Fibroblast of skin of scalp (primary cell): ENCODE measurements at places on chromosomes 7 and 10.

DNA sequence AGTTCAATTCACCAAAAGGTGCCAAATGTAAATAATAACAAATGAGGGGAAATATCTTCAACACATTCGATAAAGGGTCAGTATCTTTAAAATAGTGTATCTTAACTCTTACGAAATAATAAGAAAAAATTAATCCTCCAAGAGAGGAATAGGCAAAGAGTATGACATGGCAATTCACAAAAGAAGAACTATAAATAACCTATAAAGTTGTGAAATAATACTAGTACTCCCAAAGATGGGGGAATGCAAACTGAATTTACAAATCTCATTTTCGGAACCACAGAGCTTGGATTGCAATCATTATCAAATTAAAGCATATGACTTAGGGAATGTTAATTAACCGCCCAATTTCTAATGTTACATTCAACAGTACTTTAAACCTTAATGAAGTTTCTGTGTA is 78.2 kb upstream of the TARP start:
- DNase-seq, result no peak

DNA sequence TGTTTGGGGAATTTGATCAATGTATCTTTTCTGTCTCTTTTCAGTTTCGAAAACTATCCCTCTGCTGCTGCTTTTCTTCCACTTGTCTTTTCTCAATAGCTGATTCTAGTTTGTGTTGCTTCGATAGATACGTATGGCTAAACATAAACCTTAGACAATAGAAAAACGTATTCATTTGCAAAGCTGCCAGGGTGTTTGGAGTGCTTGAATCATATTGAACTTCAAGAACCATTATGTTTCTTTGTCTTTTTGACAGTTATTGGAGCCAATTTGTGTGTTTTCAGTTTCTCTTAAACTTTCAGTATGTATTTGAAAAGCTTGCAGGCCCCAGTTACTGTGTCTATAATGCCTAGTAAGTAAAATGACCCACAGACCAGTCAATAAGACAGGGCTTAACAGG is 25.1 kb downstream of the NRF1 start:
- no peak for DNase-seq

- DNase-seq, result no peak
These were observed 188.8 kb downstream of the LSM5 start for GRCh38 chr7:32301427-32301826.

DNA sequence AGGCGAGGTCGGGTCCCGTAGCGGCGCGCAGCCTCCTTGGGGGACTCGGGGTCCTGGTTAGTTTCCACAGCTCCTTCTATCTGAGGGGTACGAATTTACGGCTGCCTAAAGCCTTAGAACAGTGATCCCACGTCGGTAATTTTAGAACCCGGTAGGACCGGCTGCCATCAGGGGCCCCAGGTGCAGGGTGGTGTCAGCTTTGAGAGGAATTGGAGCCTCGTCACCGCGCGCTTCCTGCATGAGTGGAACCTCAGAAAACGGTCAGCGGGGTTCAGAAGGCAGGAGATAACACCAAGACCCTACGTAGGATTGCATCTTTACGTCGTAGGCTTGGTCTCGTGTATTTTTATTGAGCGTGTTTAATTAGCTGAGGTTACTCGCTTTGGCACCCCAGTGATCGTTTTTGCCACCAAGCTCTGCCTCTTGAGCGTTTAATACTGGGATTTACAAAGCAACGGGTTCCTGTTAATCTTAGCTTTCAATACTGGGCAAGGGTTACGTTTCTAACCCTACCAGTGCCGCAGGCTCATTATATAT is 443 bp downstream of the RNF32 start:
- DNase-seq, result no peak

DNA sequence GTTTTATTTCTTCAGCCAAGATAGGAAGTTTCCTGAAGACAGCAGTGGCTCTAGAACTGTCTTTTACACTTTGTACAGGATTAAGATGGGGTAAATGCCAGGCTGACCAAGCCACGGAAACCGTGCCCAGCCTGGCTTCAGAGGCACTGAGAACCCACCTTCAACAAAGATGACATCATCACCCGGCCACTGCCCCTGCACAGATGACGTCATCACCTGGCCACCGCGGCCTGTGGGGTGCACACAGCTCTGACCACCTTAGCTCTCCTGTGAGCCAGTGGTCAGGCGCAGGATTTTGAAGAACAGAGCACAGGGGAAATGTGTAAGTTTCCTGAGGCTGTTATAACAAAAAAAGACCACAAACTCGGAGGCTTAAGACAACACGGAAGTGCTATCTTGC is 486.4 kb upstream of the MKI67 start:
- DNase-seq, result no peak

DNA sequence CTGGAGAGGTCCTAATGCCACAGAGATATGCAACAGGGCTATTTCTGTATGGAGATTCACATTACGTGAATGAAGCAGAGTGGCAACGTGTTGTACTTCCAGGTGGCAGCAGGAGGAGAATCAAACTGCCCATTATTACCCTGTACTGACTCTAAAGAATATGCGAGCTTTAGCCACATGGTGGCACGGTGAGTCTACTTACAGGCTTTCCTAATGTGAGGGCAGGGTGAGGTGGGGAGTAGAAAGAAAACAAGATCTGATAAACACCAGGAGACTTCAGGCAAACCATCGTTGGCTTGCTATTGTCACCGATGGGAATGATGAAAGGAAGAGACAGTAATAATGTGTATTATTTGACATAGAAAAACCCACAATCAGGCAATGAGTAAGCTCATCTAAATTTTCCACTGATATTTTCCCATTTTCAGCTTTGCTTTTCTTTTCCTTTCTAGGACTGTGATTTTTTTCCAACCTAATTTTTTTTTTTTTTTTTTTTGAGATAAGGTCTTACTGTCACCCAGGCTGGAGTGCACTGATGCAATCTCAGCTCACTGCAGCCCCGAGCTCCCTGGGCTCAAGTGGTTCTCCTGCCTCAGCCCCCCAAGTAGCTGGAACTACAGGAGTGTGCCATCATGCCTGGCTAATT is 164.3 kb downstream of the BTAF1 start:
- DNase-seq, result peak; percentile 81

GRCh38 chr7:94253686-94254085 is 141.0 kb upstream of the COL1A2 start:
- DNase-seq, result no peak

DNA sequence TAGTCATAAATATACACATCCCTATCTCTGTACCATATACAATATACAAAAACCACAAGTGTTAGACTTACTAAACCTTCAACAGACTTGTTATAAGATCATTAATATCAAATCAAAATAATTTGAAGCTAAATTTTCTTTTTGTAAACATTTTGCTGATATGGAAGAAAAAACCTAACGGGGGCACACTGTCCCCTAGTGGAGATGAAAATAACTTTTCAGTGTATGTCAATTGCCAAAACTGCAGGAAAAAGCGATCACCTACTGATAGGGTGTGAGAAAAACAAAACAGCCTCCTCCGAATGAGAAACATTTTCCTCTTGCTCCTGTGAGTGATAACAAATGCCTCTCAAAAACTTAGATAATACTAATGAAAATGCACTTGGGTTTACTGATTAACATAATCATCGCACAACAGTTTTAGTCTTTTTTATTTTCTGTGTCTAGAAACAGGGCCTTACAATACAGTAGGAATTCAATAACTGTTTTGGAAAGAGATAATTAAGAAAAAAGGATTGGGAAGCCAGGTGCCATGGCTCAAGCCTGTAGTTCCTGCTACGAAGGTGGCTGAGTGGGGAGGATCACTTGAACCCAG is 322.7 kb downstream of the CRPPA start:
- no peak for DNase-seq

DNA sequence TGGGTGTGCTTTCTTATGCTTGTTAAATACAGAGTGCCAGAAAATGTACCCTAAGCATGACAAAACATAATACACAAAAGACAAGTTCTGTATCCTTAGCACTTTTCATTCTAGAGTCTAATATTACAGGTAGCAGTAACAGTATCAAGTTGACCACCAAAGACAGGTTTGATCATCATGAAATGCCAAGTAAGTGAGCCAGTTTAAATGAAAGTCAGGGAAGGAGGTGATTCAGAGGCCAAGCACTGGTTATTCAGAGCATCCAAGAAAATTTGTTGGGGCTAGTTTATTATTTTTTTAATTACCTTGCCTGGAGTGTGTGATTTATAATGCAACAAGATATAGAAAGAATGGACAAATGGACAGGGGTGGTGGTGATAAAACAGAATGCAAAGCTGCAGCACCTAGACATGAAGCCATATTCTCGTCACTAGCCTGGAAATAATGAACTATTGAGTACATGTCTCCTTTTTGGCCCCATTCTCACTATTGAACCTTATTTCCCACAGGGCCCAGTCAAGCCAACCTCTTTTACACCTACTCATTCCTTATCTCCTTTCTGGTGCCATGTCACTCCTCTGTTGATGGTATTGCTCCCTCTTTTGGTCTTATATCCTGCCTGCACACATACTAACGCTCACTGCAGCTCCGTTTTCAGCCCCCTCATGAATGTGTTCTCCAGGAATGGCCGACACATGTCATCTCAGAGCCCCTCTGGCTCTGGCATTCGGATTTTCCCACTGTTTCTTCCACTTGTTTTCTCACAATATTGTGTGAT is 78.6 kb upstream of the GLCCI1 start:
- no peak for DNase-seq

- DNase-seq, result peak; percentile 14
These were observed 404.3 kb upstream of the NPVF start for GRCh38 chr7:25632616-25633015.

- no peak for DNase-seq
These were observed 41.0 kb upstream of the CELF2 start for GRCh38 chr10:10976652-10977051.

DNA sequence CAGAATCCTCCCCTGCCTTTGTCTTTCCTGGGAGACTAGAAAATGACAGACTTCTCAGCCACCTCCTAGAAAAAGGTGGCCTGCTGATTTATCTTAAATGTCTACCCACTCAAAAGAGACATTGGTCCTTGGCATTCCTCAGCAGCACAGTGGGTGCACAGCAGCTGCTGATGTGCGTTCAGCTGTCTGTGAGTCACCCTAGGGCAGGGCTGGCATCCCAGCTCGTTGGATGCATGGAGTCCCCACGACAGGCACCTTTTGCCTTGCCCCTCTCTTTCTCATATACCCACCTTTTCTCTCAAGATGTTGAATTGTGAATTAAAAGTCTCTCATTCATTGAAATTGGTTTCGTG is 113.0 kb downstream of the DOCK1 start:
- DNase-seq, result no peak

GRCh38 chr7:148664324-148664723 is 34.4 kb upstream of the CUL1 start:
- peak; percentile 73 for DNase-seq

GRCh38 chr7:85474234-85474633 is 287.4 kb upstream of the SEMA3D start:
- DNase-seq, result peak; percentile 90

GRCh38 chr7:132836746-132837145 is 245.1 kb downstream of the CHCHD3 start:
- no peak for DNase-seq

DNA sequence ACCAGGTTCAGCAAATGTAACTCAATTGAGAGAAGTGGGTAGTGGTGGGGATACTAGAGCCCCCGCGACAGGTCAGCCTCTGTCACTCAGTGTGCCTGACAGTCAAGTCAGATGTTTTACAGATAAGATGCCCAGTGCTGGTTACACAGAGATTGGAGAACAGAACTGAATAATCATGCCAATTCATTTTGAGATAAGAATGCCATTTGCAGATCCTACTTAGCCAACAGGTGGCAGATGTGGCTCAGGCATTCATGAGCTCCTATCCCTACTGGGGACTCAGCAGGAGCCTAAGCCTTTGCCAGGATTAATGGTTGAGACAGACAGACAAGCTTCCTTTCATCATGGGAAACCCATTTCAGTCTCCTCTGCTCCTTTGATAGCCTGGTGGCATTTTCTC is 137.8 kb downstream of the MAPK8 start:
- DNase-seq, result peak; percentile 37

GRCh38 chr10:119022846-119023552 is 6.5 kb upstream of the NANOS1 start:
- peak; percentile 73 for DNase-seq

GRCh38 chr7:137691566-137691965 is 155.2 kb downstream of the DGKI start:
- no peak for DNase-seq

DNA sequence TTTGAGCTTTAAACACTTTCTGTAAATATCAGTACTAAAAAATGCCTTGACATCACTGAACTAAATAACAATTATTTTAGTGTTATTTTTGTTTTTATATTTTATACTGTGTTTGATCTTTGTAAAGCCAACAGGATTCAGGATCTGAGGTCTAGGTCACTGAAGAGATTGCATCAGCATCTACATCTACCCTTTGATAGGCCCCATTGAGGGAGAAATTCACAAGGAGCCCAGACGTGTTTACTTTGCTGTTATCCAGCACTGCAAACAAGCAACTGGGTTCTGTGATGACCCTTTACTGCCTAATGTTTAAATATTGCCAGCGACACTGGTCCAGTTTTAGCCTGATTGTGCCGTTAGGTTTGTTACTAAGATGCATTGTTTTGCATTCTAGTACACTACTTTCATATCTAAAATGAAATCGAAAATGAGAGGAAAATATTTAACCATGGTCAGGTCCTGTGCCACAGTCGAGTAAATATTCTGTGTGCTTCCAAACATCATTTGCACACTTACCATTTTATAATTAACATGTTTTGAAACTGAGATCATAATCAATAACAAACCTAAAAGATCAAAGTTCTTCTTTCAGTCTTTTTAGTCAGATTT is 48.7 kb downstream of the SP8 start:
- no peak for DNase-seq
